Stimulated activated CD8-positive, alpha-beta memory T cell treated with anti-CD3 and anti-CD28 coated beads, Interleukin-4, amount 100 ng/mL, for 1 hour (primary cell): ENCODE measurements at places on chromosomes 3 and 15.

GRCh38 chr3:127606981-127607595 is 8.9 kb downstream of the MCM2 start:
- no peak for DNase-seq

DNA sequence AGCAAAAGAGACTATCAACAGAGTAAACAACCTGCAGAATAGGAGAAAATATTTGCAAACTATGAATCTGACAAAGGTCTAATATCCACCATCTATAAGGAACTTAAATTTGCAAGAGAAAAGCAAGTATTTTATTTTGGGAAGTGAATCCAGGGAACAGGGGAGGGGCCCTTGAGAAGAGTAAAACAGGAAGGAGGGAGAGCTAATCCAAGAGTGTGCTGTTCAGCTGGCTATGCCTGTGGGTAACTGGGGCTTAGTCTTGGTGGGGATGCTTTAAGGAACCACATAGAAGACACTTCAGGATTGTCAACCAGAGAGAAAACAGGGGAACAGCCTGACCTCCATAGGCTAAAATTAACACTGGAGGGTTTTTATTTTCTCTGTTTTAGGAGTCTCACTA is 3.9 kb upstream of the HHLA2 start:
- DNase-seq = no peak

DNA sequence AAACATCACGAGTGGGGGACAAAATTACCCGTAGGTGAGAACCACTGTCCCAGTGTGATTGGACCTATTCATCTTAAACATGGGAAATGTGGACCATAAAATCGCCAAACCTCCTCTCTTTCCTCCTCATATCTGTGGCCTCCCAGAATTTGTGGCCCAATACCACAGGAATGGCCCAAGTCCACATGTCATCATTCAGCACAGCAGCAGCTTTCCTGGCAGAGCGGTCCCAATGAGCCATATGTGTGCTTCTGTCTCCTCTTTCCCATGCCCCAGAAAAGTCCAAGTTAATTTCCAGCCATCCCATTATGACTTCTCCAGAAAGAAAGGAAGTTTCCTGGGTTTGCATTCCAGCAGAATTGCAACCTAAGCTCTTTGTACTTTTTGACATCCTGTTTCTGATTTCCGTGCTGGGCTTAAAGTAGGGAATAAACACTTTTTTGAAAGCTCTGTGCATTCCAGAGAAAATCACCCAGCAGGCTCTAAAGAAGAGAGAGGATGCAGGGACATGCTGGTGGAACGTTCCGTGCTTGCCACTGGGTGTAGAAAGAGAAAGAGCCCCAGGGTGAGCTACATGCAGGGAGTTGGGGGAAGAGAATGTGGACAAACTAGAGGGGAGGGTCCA is 259.4 kb upstream of the PROK2 start:
- DNase-seq = no peak

DNA sequence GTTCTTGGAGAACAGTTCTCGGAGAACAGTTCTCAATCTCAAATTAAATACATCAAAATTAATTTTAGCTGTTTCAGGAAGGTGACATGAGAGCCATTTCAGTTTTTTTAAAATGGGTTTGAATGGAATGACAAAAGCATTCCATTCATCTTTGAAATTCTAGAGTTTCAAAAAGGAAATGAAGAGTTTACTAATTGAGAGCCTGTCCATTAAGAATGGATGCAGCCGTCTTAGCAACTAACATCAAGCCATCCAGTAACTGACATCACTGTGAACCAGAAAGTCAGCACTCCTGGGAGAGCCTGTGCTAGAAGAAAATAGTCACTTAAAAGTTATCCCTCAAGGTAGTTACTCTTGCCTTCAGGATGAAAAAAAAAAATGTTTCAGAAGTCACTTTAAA is 47.0 kb upstream of the FSTL1 start:
- no peak for DNase-seq

- no peak for DNase-seq
These were observed 35.0 kb downstream of the BTLA start for GRCh38 chr3:112464264-112464663.

DNA sequence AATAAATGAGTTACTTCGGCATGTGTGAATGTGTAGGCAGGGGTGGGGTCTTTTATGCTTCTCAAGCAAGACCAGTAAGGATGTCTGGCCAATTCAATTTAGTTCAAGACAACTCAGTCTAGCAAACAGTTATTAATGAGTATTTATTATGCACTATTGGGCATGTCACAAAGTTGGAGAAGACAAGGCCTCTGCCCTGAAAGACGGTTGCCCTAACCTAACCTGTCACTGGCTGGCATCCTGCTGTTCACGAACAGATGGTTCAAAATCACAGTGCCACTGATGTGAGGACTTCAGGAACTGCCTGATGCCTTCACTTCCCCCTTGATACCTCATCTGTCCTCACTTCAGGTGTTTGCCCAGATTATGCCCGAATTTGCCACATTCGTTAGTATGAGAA is 217.8 kb downstream of the SOX2 start:
- DNase-seq = no peak

DNA sequence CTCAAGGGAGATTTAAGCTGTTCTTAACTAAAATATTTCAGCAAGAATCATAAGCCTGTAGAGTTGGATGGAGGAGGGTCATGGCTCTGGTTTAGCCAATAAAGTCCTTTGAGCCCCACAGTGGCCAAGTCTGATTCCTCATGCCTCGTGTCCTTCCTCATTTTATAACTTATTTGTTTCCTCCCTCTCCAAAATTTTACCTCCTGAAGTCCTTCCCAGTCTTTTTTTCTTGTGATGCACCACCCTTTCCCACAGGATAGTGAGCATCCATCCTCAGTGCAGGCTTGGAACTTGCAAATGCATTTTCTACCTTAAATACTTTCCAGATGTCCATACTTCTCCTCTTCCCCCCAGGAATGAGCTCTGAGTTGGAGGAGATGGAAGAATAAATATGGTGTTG is 162.7 kb upstream of the AGTR1 start:
- DNase-seq = no peak

DNA sequence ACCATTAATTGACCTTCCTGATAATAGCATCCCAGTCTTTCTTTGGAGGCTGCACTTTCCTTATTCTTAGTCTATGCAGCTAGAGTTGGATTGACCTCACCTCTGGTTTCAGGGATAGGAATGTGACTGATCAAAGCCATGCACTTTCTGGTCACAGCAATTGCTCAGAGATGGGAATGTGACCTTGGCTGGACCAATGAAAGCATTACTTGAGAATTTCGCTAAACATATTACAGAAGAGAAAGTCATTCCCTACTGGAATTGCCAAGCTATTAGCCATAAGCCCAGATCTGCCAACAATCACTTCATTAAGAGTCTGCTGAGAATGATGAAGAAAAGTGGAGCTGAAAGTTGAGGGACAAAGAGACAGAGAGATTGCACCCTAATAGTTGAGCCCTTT is 32.7 kb downstream of the RTP1 start:
- no peak for DNase-seq

DNA sequence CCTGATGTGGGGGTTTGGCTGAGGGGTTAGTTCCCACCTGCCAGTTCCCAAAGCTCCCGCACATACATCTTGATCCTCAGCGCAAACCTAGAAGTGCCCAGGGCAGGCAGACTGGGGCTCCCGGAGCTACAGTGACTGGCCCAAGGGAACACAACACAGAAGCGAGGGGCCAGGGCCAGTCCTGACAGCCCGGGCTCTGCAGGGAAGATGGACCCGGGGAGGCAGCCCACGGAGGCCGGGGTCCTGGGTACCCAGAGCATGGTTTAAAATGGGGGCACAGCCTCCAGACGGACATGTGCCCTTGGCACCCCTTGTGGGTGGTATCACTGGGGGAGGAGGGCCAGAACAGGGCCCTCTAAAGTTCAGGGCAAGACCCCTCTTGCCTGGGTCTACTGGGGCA is 5.1 kb downstream of the CPN2 start:
- no peak for DNase-seq

DNA sequence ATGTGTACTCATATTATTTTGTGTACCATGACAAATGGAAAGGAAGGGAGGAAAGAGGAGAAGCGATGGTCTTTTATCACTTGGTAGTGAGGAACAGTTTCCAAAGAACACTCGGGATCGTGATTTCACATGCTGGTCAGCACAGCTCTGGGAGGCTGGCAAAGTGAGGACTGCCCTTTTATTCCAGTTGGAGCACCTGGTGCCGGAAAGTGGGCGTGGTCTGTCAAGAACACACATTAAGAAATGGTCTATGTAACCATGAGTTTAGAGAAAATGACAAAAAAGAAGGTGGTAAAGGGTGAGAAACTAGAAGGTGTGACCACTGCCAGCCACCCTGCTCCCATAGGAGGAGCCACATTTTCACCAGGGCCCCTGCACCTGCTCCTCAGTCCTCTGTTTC is 7.0 kb upstream of the TSEN2 start:
- no peak for DNase-seq

DNA sequence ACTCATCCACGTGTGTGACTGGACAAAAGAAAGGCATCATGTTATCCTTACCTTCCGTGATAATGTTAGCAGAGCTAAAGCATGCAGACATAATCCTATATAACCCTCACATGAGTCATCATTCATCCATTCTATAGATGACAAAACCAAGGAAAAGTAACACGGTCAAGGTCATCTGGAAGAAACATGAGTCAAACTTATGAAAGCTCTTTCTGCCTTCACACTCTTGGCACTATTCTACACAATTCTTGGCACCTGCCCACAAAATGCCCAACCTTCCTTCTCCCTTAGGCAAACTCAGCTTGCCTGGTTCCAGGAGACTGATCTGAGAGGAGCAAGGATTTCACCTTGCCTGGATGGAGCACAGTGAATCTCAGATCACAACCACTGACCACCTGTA is 66.9 kb downstream of the PRICKLE2 start:
- no peak for DNase-seq

DNA sequence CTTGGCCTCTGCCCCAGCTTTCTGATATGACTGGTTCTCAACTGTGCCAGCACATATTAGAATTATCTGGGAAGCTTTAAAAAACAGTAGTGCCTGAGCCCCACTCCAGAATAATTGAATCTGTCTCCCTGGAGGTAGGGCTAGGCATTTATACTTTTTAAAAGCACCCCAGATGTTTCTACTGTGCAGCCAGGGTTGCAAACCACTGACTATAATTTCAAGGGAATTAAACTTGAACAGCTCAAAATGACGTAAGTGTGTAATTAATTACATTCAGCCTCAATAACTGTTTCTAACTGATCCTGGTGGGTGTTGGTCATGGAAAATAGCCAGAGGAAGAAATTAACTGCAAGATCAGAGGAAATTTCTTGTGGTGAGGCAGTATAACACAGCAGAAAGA is 4.4 kb upstream of the IRAK2 start:
- DNase-seq = no peak

DNA sequence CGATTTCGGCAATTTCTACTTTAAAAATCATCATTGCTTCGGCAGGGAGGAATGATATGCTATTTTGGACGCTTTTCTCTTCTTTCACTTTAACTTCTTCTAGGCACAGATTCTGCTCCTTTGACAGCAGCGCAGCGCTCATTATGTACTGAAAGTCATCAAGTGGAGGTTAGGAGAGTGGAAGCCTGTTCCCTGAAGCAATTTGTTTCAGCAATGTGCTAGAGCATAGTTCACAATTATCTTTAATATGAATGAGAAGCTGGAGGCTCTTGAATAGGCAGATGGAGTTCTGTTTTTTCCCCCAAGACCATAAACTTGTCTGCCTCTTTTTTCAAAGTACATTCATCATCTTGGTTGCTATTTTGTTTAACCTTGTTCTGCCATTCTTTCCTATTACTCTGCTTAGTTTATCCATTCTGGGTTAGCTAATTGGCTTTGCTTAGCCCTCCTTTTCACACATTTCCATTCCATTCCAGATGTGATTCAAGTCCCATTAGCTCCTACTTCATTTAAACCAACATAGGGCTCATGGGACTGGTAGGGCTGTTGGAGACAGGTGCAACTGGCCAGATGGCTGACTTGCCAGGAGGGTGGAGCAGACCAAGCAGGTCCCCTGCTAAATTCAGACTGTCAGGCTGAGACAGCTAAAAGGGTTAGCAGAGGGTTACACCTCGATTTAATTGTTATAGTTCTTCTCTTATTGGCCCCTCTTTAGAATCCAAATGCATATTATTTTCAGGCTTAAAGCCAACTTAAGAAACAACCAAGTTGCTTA is 534.7 kb upstream of the CBLB start:
- no peak for DNase-seq

- DNase-seq = no peak
These were observed 589 bp downstream of the ANAPC13 start for GRCh38 chr3:134485075-134485717.

GRCh38 chr3:134406331-134407238 is 32.3 kb upstream of the AMOTL2 start:
- no peak for DNase-seq

DNA sequence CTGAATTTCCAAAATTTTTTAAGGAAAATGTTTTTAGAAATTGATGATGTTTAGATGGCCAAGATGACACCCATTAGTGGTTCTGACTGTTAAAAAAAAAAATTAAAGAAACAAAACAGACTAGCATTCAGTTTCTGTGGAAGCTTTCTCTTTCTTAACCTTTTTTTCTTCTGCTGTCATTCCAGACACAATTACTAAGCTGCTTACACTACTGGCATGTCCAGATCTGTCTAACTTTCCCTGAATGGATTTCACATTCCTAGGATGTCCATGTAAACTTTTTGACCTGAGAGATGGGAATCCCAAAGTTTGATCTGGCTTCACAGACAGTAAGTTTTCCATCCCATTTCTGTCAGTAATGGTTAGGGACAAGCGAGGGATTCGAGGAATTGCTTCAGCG is 10.3 kb upstream of the MTMR10 start:
- DNase-seq = no peak

DNA sequence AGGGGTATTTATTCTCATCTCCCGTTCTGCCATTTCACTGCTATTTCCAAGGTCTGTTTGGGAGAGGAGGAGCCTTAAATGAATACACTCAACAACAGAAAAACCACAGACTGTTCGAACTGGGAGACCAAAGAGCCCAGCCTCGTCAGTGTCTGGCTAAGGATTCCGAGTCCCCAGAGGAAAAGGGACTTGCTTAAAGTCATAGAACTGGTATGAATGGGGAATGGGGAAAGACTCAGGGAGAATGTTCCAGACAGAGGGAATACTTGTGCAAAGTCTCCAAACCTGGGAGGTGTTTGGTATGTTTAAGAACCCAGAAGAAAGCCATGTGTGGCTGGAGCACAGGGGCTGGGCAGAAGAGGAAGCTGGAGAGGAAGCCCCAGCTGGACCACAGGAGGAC is 46.9 kb downstream of the FAM43A start:
- DNase-seq = no peak
